ENCODE measurements at places on chromosomes 11 and 22.

- no peak for DNase-seq
These were observed 27.1 kb downstream of the ANO3 start for GRCh38 chr11:26359055-26359454.

GRCh38 chr11:68373189-68373814 lies 60.9 kb downstream of the LRP5 start:
- DNase-seq = no peak

GRCh38 chr11:17385926-17386325 lies 2.5 kb downstream of the KCNJ11 start:
- no peak for DNase-seq

DNA sequence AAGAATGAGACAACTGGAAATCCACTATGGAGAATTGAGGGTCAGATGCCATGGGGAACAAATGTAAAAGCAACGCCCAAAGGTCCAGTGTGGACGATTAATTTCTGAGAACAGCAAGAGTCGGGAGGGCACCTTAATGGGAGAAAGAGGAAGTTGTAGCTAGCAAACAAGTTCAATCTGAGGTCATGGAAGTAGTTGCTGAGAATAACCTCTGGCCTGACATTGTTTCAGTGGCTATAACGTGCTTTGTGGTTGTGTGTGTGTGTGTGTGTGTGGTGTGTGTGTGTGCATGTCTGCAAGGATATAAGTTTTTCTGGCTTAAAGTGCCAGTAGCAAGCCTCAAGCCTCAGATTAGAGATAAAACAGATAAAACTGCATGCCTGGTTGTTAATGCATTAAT lies 1630.1 kb upstream of the TENM4 start:
- no peak for DNase-seq

DNA sequence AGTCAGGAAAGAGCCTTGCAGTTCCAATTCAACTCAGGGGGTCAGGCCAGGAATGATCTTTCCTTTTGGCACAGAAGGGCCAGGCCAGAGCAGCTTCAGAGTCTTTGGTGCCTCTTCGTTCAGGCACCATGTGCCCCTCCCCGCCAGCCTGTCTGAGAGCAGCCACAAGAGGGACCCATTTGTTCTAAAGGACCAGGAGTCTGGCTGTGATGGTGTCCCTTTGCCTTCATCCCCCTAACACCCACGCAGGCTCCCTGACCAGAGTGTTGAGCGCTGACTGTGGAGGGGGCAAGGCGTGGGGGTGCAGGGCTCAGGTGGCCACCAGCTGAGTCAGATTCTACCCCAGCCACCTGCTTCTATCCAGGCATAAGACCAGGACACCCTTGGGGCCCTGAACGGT lies 156.4 kb downstream of the TTC17 start:
- no peak for DNase-seq

DNA sequence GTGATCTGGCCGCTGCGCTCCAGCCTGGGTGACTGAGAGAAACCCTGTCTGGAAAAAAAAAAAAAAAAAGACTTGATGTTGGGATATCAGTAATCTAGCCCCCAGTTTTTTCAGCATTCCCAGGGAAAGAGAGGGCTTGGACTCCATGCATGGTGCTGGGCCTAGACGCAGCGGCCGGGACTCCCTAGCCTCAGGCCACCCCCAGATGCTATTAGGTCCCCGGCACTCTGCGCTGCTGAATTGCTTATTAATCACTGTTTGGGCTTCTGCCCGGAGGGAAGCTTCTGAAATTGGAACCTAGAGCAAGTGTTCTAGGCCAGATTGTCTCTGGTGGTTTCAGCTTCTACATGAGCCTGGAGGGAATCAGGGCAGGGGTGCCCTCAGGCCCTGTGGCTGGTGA lies 39.0 kb downstream of the SLCO2B1 start:
- DNase-seq = no peak

DNA sequence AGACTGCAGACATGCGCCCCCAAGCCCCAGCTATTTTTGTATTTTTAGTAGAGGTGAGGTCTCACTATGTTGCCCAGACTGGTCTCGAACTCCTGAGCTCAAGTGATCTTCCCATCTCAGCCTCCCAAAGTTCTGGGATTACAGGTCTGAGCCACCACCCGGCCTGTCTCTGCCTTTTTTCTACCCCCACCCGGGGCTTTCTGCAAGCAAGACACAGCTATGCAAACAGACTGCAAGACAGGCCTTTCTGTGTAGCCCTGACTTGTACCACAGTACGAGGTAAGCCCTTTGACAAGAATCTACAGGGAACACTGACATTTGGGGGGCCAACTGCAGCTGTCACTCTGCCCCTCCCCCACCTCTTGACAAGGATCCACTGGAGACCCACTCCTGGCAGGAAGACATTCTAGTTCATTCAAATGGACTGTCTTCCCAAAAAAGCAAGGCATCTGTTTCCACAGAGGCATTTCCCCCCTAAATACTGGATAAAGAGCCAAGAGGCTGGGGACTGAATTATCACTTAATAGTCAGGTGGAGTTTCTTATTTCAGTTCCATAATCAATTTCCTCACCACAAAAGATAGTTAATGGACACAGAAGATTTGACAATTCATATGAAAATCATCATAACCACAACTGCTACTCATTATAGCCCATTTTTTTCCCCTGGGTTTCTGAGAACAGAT lies 118.2 kb downstream of the ABTB2 start:
- no peak for DNase-seq

- DNase-seq = no peak
These were observed 122.1 kb downstream of the TRIM44 start for GRCh38 chr11:35784699-35785098.

- DNase-seq = no peak
These were observed 6.7 kb upstream of the SF1 start for GRCh38 chr11:64784813-64785581.
